Right atrium auricular region (tissue), 2 donors: ENCODE measurements at places on chromosomes 6 and 20. TPM values are rescaled to one million over a fixed set of nuclear protein-coding genes. Genes with fewer than 3 reads are reported as not detected.

The SNX21 gene
- 43.5 TPM for total RNA-seq

The ARMC12 gene
- 0.39 TPM for total RNA-seq

The CUTA gene
- total RNA-seq = 119 TPM

The KCNK5 gene
- 2.0 TPM for total RNA-seq

The PPIL6 gene
- 9.1 TPM for total RNA-seq

The MLIP gene
- 262 TPM for total RNA-seq

The MOCS3 gene
- 3.1 TPM for total RNA-seq

The TBXT gene
- not detected for total RNA-seq

The GPR63 gene
- 0.37 TPM for total RNA-seq

The TSPO2 gene
- total RNA-seq = not detected

The RING1 gene
- total RNA-seq = 13.9 TPM

The SLC35D3 gene
- total RNA-seq = not detected

- DNase-seq = no peak
- H3K27ac ChIP-seq = no peak overlapping the region
Observed at GRCh38 chr20:152131-152530, 5.1 kb upstream of the DEFB127 start.

GRCh38 chr6:11668455-11668854 is 110.1 kb downstream of the ADTRP start:
- H3K27ac ChIP-seq = no peak overlapping the region
- H3K27me3 ChIP-seq = no peaks in the 10 kb centered on the region
- H3K4me3 ChIP-seq = no peak overlapping the region
- no peak for DNase-seq
- H3K4me1 ChIP-seq = no peaks in the 10 kb centered on the region

DNA sequence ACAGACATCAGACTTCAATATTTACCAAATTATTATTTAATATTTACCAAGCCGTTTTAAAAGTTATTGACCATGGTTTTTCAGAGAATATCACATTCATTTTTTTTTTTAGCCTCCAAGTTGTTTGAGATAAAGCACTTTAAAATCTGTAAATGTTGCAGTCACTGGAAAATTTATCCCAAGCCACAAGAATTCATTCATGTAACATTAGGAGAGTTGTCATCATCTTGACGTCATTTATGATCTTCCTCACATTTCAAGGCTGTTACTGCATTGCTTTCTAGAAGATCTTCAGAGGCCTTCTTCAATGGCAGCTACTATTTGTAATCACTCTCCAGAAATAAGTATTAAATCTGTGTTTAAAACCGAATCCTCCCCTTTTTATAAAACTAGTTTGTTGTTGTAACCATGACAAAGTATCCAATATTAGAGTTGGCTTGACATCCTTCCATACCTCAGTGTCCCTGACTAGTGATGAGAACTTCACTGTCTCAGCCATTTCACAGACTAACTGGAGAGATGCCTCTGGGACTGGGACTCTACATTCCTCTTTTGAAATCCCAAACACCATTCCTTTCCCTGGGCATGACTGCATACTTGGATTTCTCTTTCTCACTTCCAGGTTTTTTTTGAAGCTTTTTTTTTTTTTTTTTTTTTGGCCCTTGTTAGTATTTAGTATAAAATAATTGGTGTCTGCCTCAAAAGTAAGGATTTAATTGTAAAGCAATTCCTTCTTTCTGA is 100.1 kb downstream of the ZFAND3 start:
- H3K27me3 ChIP-seq = no peaks in the 10 kb centered on the region
- H3K27ac ChIP-seq = no peak overlapping the region
- no peaks in the 10 kb centered on the region for H3K4me1 ChIP-seq
- no peaks in the 10 kb centered on the region for H3K36me3 ChIP-seq
- no peak overlapping the region for H3K4me3 ChIP-seq

- H3K4me3 ChIP-seq = no peak overlapping the region
- H3K36me3 ChIP-seq = no peaks in the 10 kb centered on the region
- H3K27ac ChIP-seq = peak overlapping the region; percentile 87
Observed at GRCh38 chr6:163963205-163964120, 548.9 kb downstream of the QKI start.

DNA sequence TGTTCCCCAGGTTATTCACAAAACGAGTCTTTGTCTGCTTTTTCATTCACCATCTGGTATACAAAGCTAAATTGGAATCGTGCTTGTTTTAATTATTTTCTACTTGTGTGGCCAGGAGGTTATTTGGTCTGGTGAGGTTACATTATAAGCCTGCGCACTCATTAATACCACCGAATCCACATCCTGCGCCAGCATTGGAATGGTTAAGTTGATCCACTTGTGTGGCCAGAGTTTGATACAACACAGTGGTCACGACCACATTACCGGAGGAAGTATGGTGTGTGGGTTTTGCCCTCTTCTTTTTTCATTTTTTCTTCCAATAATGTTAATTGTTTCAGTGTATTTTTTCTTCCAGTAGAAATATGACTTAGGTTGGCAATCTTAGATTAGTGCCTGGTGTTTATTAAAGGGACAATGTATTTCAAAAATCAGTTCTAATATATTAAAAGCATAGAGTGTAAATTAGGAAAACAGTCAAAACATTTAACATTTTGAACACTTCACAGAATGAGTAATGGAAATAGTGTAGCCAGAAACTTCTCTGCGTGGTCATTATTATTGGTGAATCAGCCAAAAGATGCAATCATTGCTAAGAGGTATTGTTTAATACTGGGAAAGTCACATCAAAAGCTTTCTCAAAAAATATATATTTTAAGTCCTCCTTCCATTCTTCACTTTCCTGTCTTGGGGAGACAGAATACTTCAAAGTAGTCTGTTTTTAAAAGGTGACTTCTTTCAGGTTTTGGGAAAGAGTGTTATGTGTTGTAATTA is 84.5 kb downstream of the JARID2 start:
- no peak overlapping the region for H3K4me3 ChIP-seq
- DNase-seq = no peak
- H3K27me3 ChIP-seq = no peaks in the 10 kb centered on the region
- H3K36me3 ChIP-seq = no peaks in the 10 kb centered on the region

DNA sequence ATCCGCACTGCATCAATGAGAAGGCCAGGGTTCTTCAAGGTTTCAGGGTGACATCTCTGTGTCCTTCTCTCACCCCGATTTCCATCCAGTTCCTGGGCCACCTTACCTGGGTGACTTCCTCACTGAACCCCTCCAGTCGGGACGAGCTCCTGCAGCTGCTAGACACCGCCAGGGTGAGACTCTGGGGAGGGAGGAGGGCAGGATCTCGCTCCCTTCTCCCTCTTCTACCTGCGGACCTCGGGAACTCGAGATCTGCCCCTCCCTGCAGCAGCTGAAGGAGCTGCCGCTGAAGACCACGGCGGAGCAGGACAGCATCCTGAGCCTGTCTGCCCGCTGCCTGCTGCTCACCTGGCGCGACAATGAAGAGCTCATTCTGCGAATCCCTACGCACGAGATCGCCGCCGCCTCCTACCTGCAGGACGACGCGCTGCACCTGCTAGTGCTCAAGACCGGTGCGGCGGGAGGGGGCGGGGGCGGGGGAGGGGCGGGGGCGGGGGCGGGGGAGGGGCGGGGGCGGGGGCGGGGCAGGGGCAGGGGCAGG is 7.5 kb downstream of the CCM2L start:
- no peak overlapping the region for H3K4me3 ChIP-seq
- no peak overlapping the region for H3K27ac ChIP-seq
- peaks cover 16% of the 10 kb centered on the region for H3K4me1 ChIP-seq

DNA sequence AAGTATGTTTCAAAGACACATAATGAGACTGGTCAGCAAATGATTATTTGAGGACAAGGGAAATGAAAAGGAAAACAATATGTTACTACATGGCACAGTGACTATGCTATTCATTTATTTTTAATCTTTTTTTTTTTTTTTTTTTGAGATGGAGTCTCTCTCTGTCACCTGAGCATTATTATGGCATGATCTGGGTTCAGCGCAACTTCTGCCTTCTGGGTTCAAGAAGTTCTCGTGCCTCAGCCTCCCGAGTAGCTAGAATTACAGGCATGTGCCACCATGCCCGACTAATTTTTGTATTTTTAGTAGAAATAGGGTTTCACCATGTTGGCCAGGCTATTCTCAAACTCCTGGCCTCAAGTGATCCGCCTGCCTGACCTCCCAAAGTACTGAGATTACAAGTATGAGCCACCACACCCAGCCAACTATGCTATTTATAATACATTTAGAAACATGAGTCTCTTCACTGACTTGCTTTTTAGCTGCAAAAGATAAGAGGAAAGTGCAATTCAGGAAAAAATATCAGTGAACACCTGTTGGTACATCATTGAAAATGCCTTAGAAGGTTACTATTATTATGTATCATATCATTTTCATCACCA is 3.4 kb downstream of the CALHM4 start:
- H3K4me3 ChIP-seq = no peak overlapping the region
- H3K36me3 ChIP-seq = no peaks in the 10 kb centered on the region
- no peaks in the 10 kb centered on the region for H3K4me1 ChIP-seq
- DNase-seq = no peak
- H3K27ac ChIP-seq = peak overlapping the region; percentile 36

DNA sequence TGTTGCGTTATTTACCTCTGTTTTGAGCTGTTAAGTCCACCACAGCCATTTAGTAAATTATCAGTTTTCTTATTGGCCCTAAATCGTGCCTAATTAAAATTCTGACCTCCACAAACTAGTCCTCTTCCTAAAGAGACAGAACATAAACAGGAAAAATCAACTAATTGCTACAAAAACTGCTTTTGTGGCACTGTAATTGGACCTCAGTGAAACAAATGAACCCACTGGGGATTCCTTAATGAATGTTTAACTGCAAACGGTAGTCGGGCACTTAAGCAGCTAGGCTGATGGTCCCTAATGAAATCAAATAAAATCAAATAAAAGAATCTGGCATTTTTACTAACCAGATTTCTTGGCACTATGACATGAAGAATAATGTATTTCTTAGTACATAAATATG is 513.4 kb upstream of the SLC35B3 start:
- no peak overlapping the region for H3K27ac ChIP-seq
- no peaks in the 10 kb centered on the region for H3K36me3 ChIP-seq
- H3K27me3 ChIP-seq = no peaks in the 10 kb centered on the region

- H3K4me1 ChIP-seq = no peaks in the 10 kb centered on the region
- H3K27ac ChIP-seq = no peak overlapping the region
- H3K36me3 ChIP-seq = peaks cover 23% of the 10 kb centered on the region
- no peak overlapping the region for H3K4me3 ChIP-seq
Observed at GRCh38 chr6:57048577-57048976, 2.1 kb downstream of the KIAA1586 start.

DNA sequence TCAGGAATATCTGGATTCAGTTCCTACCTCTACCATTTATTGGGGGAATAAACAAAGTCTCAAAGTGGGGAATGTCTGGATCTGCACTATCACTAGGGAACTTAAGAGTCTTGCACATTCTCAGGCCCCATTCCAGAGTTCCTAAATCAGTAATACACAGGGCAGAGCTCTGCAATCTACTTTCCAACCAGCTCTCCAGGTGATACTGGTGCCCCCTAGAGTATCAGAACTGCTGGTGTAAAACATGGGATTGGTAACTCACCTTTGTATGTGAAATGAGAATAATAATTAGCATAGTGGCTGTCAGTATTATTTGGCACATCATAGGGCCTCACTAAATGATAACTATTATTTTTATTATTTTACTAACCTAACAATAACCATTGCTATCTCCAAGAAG is 278.8 kb upstream of the IMPG1 start:
- DNase-seq = no peak
- no peaks in the 10 kb centered on the region for H3K36me3 ChIP-seq
- H3K27me3 ChIP-seq = no peaks in the 10 kb centered on the region
- no peak overlapping the region for H3K27ac ChIP-seq

- no peak for DNase-seq
- no peak overlapping the region for H3K4me3 ChIP-seq
- no peak overlapping the region for H3K27ac ChIP-seq
Observed at GRCh38 chr6:156943816-156944215, 166.6 kb downstream of the ARID1B start.

GRCh38 chr6:44263354-44264100 is 1.8 kb downstream of the NFKBIE start:
- peaks cover 28% of the 10 kb centered on the region for H3K4me1 ChIP-seq
- H3K36me3 ChIP-seq = no peaks in the 10 kb centered on the region
- no peaks in the 10 kb centered on the region for H3K27me3 ChIP-seq
- no peak overlapping the region for H3K4me3 ChIP-seq
- no peak overlapping the region for H3K27ac ChIP-seq

- no peaks in the 10 kb centered on the region for H3K36me3 ChIP-seq
- no peak for DNase-seq
- no peak overlapping the region for H3K4me3 ChIP-seq
Observed at GRCh38 chr6:101545191-101545590, 151.7 kb downstream of the GRIK2 start.

DNA sequence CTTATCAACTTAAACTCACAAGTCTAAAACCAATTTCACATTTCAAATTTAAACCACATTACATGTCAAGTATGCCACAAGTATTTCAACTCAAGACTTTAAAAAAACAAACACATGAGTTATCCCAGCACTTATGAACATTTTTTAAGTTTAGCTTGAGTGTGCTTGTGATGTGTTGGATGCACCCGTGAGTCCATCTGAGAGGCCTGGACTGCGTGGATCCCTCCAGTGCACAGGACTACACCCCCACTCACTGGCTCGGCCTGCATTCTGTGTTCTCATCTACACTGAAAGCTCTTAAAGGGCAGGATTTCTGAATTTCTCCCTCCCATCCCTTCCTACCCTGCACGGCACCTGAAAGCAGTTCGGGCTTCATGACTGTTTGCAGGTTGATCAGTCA is 128.8 kb upstream of the CD93 start:
- H3K4me3 ChIP-seq = no peak overlapping the region
- no peak for DNase-seq
- H3K27me3 ChIP-seq = no peaks in the 10 kb centered on the region
- no peak overlapping the region for H3K27ac ChIP-seq
- H3K4me1 ChIP-seq = no peaks in the 10 kb centered on the region
- H3K36me3 ChIP-seq = no peaks in the 10 kb centered on the region

DNA sequence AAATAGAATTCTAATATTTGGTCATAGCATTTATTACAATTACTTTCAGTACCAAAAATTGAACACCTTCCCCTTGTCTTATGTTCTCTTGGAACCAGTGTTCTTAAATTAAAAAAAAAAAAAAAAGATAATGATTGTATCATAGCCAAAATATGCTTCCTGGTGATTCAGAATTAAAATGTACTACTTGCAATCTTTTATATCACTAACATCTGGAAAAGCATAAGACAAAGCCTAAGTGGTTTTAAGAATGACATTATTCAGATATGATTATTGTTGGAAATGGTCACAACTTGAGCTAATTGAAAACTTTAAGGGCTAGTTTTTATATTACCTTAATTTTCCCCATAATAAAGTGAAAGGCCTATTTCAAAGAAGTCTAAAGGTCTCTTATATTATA is 493.3 kb upstream of the MARCKS start:
- no peak overlapping the region for H3K27ac ChIP-seq
- H3K36me3 ChIP-seq = no peaks in the 10 kb centered on the region
- H3K4me3 ChIP-seq = no peak overlapping the region
- no peaks in the 10 kb centered on the region for H3K27me3 ChIP-seq
- no peaks in the 10 kb centered on the region for H3K4me1 ChIP-seq
